Skin of body (tissue), 3 donors: ENCODE measurements at places on chromosomes 3 and 15.
A peak's percentile ranks its signal among the peaks of the same experiment; 100 is the strongest.

- DNase-seq = no peak
These were observed 109.5 kb downstream of the ROBO2 start for GRCh38 chr3:77149382-77149781.

DNA sequence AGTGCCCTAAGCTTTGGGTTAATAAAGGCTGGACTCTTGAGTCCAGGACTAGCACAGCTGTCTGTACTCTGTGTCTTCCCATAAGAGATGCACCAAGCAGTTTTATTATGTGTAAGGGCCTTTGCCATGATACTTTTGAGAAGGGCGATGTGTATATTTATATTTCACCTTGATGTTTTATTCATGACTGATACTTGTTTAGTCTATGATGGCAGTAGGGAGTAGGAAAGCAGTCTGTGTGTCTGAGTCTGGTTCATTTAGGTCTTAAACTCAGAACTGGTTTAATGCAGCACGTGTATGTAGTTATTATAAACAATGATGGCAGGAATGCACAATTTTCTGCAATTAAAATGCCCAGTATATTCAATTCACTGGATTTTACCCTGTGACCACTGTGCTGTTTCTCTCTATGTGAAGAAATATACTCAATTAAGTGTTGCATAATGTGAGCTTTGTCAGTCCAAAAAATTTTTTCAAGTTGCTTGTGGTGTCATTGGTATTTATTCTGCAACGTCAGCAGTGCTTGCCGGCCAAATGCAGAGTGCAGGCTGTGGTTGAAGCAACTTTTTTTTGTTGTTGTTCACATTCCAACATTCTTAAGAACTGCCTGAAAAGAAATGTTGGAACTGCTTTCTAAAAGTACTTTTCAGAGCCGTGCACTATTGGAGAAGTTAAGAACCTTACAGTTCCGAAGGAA, 423.7 kb upstream of the SEMA6D start:
- peak; percentile 91 for DNase-seq

DNA sequence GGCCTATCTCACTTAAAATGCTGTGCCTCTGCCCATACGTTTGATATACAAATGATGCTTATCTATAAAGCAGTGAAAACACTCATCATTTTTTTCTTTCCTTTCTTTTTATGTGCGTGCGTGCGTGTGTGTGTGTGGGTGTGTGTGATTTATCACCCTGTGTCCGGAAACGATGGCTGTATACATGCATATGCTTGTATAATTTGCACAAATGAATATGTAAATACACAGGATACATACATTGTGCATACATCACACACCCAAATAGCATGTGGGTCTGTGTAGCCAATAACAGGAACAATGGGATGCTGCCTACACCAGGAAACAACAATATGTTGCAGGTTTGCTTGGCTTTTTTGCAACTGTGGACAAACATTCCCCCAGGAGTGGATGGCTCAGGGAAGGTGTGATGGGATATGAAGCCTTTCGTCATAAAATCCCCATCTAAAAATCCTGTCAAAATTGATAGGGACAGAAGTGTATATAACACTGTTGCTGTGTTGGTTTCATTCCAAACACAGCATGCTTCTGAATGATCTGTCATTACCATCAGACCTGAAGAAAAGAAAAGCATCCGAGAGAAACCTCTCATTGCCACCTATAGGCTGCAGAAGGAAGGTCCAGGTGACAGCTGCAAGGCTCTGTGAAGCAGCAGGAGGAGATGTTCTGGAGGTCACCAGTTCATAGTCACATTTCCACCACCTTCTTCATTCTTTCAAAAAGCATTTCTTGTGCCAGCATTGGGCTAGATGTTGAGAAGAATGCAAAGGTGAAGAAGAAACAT, 503.9 kb upstream of the NR2F2 start:
- no peak for DNase-seq

DNA sequence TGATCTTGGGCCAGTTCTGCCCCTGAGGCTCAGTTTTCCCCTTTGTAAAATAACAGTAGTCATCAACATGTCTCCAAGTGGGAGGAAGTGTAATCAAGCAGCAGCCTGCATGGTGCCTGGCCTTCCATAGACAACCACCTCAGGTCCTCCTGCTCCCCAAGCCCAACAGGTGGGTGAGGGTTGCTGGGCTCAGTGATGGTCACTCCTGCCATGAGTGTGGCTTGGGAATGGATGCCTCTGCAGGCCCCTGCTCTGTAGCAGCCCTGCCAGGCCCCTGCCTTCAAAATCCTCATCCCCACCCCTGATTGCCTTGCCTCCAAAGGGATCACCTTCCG, 59.1 kb upstream of the SLC6A1 start:
- DNase-seq = no peak

DNA sequence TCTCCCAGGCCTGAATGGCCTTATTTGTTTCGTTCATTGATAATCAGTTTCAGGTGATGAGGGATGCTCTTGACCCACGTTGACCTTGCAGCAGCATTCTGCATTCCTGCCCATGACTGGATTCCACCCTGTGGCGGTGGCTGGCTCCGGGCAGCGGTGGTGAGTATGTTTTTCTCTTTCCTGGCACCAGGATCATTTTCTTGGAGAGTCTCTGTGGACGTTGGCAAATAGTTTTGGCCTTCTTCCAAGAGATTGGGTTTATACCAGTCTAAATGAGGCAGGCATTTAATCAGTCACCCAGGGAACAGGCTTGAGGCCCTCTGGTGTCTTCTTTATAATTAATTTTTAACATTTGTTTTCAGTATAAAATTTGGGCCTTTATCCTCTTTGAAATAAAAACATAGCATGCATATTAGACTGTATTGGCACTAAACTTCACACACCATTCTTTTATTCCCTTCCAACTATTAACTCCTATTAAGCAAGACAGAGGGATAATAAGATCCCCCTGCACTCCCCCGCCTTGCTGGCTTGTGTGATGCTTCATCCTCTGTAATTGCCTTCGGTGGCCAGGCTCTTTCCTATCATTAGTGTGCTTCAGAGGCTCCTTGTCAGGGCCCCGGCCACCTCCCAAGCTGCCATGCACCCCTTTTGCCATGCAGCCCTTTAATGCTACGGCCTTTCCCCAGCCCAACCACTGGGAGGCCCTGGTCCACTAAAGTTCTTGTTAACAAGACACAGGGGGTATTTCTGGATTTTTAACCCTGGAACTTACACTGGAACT, 176.2 kb upstream of the TOPAZ1 start:
- DNase-seq = no peak

DNA sequence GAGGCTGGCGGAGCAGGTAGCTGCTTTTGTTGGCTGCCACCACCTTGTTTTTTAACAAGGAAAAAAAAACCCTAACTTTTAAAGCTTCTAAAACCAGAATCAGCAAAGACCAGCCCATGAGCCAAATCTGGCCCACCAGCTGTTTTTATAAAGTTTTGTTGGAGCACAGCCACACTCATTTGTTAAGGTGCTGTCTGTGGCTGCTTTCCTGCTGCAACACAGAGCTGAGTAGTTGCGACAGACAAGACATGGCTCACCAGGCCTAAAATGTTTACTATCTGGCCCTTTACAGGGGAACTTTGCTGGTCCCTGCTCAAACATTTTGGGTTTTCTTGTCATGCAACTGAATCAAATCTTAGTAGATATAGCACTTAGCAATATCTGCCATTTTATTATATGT, 18.9 kb downstream of the EFCAB12 start:
- no peak for DNase-seq

GRCh38 chr3:122996038-122996580, 31.5 kb downstream of the SEMA5B start:
- no peak for DNase-seq

GRCh38 chr3:179147514-179147872, 664 bp upstream of the PIK3CA start:
- no peak for DNase-seq

DNA sequence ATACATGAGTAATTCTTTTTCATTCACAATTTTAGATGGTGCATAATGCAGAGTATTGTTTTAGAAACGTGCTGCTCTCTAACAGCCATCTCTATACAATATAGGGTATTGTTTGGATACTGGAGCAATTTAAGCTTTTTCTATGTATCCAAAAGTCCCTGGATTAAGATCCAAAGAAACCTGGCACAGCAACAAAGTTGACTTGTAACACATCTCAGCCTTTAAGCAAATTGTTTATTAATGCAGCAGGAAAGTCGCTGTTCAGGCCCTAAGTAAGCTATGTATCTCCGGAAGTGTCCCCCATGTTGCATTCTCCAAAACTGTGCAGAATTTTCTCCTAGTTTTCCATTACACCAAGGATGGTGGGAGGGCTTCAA, 7.3 kb downstream of the VGLL4 start:
- DNase-seq = no peak
